HS-5 (cell line): ENCODE measurements at places on chromosomes 5 and 9.
A peak's percentile ranks its signal among the peaks of the same experiment; 100 is the strongest.

DNA sequence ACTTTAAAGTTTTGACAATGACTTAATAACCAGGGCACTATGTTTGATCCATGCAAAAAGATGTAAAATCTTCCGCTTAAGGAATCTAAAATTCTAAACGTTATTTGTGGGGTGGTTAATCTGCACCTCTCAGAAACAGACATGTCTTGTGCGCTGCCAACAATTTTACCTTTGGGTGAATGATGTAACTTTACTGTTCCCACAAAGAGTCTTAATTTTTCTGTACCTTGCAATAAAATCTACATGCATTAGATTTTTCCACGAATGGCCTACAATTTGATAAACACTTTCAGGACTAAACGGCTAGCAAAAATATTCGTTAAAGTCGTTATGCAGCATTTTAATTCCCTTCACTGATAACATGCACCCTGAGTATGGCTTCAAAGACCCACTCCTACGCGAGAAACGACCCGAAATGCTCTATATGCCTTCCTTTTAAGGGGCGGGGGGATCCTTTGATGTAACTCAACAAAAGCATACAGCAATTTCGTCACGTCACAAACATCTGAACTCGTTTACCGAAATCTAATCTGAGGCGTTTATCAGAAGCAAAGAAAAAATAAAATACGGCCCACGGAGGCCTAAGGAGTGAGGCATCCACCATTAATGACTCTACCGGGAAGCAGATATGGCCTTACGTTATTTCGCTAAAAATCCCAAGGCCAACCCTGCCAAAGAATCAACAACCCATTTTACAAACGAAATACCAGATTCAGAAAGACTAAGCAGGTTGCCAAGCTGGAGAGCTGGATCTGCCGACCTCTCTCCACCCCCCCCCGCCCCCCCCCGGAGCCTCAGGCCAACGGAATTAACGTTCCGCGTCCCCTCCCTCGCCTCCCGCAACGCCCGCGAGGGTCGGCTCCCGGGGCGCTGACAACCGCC, 621 bp downstream of the AK6 start:
- peak; percentile 23 for DNase-seq

GRCh38 chr9:121636341-121636865, 15.0 kb upstream of the DAB2IP start:
- no peak for DNase-seq

GRCh38 chr5:17720071-17720470, 85.8 kb downstream of the TAF11L14 start:
- no peak for DNase-seq

DNA sequence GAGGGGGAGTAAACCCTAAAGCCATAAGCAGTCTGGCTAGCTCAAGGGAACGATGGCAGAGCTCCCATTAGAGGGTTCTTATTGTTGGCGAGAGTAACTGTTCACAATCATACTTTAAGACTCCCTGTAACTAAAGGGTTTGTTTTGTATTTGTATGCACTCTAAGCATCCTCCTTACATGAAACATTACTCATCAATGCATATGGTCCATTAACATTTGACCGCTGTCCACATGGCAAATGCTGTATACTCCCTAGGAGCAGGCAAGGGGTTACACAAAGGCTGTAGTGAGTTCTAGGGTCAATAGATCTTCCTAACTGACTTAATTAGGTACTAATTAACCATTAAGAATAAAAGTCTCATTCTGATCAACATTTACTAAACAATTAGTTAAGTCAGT, 95.3 kb upstream of the MRPS30 start:
- DNase-seq: no peak

DNA sequence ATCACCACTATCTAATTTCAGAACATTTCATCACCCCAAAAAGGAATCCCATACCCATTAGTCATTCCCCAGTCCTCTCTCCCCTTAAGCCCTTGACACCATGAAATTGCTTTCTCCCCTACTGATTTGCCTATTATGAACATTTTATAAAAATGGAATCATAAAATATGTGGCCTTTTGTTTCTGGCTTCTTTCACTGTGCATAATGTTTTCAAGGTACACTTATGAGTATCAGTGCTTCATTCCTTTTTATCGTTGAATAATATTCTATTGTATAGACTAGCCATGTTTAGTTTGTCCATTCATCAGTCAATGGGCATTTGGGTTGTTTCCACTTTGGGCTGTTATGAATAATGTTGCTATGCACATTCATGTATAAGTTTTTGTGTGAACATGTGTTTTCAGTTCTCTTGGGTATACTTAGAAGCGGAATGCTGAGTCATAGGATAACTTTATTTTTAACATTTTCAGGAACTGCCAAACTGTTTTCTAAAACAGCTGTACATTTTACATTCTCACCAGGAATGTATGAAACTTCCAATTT, 40.4 kb upstream of the FGF1 start:
- DNase-seq: peak; percentile 95

DNA sequence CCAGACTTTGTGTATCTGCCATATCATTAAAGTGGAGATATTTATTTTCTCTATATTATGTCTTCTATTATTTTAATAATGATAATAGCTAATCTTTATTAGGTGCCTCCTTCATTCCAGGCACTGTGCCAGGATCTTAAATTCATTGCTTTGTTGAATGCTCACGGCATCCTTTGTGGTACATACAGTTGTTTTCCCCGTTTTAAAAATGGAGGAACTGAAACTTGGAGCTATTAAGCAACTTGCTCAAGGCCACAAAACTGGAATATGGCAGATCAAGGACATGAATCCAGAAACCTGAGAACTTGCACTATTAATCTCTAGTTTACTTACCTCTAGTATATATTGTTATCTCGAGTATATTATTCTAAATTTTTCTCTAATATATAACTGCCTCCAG, 41.5 kb upstream of the PPP3R2 start:
- no peak for DNase-seq

DNA sequence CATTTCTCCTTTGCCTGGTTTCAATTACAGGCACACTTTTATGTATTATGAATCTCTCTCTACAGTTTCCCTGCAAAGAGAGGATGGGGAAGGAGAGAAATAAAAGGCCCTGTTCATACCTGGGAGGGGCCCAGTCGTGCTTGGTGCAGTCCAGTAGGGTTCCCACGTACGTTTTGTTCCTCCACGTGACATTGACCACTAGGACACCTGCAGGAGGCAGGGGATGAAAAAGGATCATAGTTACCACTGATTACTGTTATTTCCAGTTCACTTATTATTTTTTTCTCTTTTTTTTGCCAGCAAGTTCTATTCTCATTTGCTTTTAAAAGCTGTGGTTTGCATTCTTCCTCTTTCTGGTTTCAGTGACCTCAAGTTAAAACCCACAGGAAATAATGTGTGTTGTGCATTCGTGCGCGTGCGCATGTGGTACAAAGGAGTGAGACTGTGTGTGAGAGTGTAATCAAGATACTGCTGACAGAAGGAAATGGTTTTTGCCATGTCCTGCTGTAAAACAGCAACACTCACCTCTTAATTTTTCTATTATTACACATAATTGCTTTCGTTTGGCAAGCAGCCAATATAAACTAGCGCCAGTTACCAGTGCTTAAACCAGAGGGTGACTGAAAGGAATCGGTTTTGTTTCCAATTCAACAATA, 96.8 kb downstream of the ZNF608 start:
- DNase-seq: no peak

- no peak for DNase-seq
Observed at GRCh38 chr5:109485030-109485429, 75.3 kb upstream of the PJA2 start.

- DNase-seq: no peak
Observed at GRCh38 chr5:8386719-8387288, 517.9 kb downstream of the MTRR start.

DNA sequence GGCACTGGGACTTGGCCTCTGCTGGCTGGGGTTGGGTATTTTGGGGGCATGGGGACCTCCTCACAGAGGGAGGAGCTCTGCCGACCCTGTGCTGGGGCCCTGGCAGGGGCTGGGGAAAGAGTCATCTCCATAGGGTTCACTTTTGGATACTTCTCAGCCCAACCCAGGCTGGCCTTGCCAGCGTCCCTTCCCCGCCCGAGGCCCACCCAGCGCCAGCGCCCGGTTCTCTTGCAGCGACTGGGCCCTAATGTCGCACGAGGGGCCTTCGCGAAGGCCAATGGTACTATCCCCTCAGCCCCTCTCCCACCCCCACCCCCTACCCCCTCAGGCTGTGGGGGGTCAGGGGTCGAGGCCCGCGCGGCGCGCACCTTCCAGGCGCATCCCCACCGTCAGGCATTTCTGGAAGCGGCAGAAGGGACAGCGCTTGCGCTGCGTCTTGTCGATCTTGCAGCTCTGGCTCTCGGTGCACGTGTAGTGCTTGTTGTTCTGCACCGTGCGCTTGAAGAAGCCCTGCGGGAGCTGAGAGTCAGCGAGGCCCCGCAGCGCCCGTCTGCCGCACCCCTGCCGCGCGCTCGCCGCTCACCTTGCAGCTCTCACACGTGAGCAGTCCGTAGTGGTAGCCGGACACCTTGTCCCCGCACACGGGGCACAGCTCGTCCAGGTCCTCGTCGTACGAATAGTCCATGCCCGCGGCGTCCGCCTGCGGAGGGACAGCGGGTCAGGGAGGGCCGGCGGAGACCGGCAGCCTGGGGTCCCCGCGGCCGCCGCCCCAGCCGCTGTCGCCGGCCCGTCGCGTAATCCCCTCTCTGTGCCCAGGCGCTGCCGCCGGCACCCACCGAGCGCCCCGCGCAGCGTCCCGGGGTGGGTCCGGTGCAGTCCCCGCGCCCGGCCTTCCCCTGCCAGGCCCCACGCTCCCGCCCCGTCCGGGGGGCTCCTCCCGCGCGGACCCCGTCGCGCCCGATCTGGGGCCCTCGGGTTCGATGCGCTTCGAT, 4.2 kb downstream of the NR5A1 start:
- DNase-seq: no peak

DNA sequence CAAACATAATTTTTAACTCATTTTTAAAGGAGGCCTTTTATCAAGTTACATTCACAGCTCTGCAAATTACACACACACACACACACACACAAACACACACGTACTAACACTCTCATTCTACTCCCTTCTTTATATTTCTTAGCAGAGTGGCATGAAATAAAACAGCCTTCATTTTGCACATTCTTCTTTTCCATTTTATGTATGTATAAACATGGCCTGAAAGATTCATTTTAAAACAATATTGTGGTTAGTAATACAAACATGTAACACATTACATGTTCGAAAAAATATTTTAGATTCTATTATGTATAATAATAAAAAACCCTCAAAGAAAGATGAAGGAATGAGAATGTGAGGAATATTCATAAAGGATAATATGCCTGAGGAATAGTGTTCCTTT, 86.0 kb upstream of the ITGA2 start:
- no peak for DNase-seq

DNA sequence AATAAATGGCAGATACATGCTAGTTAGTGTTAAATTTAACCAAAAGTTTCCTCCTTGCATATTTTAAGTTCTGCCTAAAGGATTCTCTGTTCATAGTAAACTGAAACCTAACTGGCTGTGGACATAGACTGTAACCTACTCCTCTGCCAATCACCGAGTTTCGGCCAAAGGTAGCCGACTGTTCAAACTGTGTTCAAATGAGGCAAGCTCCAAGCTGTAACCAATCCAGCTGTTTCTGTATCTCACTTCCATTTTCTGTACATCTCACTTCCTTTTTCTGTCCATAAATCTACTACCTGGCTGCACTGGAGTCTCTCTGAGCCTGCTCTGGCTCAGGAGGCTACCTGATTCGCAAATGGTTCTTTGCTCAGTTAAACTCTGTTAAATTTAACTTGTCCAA, 44.1 kb downstream of the KCNV2 start:
- DNase-seq: no peak

- no peak for DNase-seq
Observed at GRCh38 chr9:122567901-122568300, 15.0 kb downstream of the OR1N2 start.

GRCh38 chr9:113879318-113879717, 3.2 kb downstream of the ZNF618 start:
- DNase-seq: no peak

- no peak for DNase-seq
Observed at GRCh38 chr9:37715260-37715659, 38.3 kb upstream of the TRMT10B start.

- no peak for DNase-seq
Observed at GRCh38 chr5:22470408-22470807, 382.7 kb downstream of the CDH12 start.

DNA sequence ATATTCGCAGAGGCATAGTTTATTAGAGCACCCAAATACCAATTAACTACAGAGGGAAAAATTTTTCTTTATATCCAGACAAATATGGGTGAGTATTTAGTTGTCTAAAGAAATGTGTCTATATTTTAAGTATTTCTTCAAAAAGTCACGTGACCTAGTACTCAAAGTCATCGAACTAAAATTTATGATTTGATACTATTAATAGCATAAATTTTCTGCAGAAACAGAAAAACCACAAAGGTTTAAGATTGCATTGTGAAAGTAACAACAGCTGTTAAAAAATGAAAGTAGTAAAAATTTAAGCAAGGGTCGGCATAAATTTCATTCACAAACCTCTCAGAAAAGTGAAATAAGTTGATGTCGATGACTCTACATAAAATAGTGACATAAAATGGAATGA, 323.9 kb upstream of the RORB start:
- DNase-seq: no peak

DNA sequence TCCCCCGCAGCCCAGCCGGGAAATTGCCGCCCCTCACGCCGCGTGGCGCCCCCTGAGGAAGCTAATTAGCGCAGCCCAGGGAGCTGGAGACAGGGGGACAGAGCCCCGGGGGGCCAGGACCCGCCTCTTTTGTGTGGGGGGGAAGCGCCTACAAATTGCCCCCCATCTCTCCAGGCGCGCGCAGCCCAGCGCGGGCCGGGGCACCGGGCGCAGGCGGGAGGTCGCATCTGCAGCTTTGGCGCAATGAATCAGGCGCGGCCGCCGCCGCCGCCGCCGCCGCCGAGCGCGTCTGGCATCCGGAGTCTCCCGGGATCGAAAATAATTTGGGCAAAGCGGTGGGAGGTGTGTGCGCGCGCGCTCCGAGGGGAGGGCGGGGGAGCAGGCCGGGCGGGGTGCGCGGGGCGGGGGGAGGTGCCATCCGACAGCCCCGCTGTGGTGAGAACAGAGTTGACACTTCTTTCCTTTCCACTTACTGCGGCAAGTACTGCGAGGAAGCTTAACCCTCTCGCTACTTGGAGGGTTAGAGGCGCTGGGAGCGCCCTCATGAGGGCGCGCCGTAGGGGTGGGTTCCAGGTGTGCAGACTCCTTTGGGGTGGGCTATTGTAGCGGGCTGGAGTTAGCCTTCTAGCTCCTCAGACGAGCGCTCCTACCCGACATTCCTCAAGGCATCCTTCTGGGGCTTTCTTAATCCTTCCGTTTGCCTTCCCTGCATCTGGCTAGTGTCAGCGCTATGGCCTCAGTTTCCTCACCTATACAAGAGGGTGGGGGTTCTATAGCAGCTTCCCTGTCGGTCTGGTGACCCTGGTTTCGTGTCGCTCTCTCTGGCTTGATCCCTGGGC, 63.1 kb downstream of the CXXC5 start:
- DNase-seq: no peak

DNA sequence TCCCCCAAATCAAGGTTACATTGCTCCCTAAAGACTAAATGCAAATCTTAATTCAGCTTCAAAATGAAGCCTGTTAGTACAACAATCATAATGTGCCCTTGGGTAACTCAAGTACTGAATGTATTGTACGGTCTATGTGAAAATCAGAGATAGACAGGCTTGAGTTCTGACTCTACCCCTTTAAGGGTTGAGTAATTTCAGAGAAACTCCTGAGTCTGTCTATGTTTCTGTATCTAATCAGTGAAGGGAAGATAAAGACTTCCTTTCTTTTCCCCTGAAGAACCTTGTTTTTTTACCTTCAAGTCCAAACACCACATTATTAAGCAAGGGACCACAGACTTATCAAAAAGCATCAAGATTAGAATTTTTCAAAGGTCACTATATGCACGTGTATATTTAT, 108.2 kb downstream of the MPDZ start:
- DNase-seq: no peak

GRCh38 chr5:68995845-68996545, 97.8 kb upstream of the SLC30A5 start:
- DNase-seq: no peak
